Immature natural killer cell (primary cell): ENCODE measurements at places on chromosomes 1 and 21. TPM values are rescaled to one million over a fixed set of nuclear protein-coding genes. Genes with fewer than 3 reads are reported as not detected.
A peak's percentile ranks its signal among the peaks of the same experiment; 100 is the strongest.

DNA sequence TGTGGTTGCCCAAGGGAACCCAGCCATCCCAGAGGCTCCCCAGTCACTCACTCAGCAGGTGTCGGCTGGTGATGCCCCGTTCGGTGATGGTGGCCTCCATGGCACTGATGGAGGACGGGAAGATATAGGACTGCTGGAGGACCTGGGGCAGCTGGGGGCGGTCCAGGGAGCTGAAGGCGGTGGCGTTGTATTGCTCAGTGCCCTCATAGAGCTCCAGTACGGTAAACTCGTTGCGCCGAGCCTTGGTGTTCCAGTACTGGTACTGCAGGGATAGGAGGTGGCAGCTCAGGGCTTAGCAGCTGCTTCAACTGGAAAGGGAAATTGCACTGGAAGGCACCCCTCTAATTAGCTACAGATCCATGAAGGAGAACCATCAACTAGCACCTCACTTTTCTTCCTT is 12.5 kb upstream of the UBR4 start:
- H3K4me1 ChIP-seq: no peaks in the 10 kb centered on the region
- peaks cover 3% of the 10 kb centered on the region for H3K27me3 ChIP-seq
- DNase-seq: no peak
- no peak overlapping the region for H3K27ac ChIP-seq

The CA6 gene
- polyA plus RNA-seq: not detected

The HORMAD1 gene
- not detected for polyA plus RNA-seq

- no peak for DNase-seq
- H3K4me3 ChIP-seq: no peak overlapping the region
- H3K36me3 ChIP-seq: no peaks in the 10 kb centered on the region
- H3K4me1 ChIP-seq: no peaks in the 10 kb centered on the region
Observed at GRCh38 chr1:20385630-20386029, 95.0 kb downstream of the VWA5B1 start.

GRCh38 chr1:156434989-156435544 is 65.5 kb downstream of the MEF2D start:
- peaks cover 51% of the 10 kb centered on the region for H3K27me3 ChIP-seq
- peaks cover 4% of the 10 kb centered on the region for H3K36me3 ChIP-seq
- H3K4me1 ChIP-seq: peaks cover 11% of the 10 kb centered on the region
- DNase-seq: no peak
- H3K4me3 ChIP-seq: peak overlapping the region; percentile 84

The PALMD gene
- not detected for polyA plus RNA-seq
